ENCODE measurements at places on chromosomes 5 and 9.

DNA sequence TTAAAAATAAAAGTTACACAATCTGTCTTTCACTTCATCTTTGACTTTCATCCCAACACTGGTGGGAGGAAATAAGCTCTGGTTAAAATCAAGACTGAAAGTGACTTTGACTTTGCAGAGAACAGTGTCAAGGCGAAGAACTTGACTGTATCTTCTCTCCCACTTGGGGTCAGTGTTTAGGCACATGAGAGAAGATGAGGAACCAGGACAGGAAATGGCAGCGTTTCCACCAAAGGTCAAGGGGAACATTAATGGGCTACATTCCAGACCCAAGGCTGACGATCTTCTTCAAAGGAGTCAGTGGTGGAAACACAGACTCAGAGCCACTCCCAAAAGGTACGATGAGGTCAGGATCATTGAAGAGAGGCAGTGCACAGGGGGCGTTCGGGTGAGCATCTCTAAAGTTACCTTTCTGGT lies 409.5 kb downstream of the ARHGEF28 start:
- no peak for DNase-seq

DNA sequence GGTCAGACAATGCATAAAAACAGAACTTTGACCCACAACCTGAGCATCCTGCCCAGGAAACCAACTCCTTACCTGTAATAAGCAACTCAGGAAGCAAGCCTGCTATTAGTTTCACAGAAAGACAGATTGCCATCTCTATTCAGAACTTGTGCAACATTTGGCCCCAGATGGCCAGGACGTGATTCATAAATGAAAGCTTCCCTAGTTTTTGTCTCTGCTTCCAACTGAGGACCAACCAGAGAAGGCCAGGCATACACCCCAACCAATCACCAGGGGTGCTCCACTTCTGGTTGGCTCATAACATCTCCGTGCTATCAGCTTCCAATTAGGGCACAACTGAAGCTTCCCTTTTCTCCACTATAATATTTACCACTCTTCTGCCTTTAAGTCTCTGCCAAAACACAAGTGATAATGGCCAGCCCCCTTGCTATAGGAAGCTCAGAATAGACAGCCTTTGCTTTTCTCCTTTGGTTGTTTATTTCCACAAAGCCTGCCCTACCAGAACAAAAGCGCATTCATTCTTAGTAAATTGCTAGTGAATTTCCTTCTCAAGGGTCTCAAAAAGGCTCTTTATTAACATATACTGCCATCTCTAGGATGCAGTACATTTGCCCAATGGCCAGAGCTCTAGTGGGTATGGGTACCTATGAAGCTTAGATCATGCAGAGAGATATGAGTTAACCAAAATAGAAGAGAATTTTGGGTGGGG lies 289.7 kb upstream of the DAP start:
- no peak for DNase-seq

- DNase-seq, result no peak
Measured at GRCh38 chr9:105278751-105279150, 34.3 kb downstream of the SLC44A1 start.

DNA sequence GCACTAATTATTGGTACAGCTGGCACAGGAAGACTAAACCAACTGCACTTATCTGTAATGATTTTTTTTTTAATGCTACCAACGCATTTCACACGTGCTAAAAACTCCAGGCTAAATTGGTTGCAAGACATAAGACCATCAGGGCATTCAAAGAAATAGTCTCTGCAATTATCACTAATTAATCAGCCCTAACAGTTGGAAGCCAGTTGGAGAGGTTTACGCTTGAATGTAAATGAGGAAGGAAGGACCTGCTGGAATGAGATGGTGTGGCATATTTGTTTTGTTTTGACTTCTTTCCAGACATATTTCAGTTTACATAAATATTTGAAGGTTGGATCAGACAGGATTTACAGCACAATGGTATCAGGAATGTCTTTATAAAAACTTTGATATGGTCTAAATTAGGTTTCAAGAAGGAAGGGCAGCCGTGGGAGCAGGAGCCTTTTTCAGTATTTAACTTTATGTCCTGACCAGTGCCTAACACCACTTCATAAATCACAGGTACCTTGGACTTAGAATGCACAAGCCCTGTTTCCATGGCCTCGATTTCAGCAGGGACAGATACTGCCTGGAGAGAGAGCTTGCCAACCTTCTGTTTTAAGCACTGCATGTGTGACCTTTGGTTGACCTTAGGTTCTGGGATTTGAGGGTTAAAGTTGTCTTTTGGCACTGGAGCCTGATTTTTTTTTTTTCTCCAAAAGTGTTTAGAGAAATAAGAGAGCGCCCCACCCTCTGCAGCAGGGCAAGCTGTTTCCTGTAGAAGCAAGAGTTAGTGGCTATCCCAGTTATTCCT lies 199.8 kb upstream of the MAP3K1 start:
- DNase-seq, result no peak

GRCh38 chr5:40736103-40736875 lies 19.5 kb downstream of the TTC33 start:
- DNase-seq, result peak; percentile 51

DNA sequence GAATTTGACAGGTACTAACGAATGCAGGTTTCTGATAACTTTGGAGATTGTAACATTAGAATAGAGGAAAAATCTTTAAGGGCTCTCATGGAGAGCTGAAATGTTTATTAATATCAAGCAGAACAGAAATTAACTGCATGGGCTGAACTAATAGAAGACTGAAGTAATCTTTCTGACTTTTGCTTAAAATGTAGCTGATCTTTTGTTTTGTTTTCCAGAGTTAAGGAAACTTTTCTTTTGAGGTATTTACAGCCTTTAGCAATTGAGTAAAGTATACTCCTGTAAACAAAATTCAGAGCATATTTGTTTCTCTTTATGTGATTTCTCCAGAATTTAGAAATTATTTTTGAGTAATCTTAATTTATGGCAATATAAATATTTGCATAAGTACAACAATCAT lies 43.9 kb downstream of the SHC3 start:
- DNase-seq, result no peak

GRCh38 chr5:1540831-1541701 lies 17.3 kb upstream of the LPCAT1 start:
- no peak for DNase-seq

DNA sequence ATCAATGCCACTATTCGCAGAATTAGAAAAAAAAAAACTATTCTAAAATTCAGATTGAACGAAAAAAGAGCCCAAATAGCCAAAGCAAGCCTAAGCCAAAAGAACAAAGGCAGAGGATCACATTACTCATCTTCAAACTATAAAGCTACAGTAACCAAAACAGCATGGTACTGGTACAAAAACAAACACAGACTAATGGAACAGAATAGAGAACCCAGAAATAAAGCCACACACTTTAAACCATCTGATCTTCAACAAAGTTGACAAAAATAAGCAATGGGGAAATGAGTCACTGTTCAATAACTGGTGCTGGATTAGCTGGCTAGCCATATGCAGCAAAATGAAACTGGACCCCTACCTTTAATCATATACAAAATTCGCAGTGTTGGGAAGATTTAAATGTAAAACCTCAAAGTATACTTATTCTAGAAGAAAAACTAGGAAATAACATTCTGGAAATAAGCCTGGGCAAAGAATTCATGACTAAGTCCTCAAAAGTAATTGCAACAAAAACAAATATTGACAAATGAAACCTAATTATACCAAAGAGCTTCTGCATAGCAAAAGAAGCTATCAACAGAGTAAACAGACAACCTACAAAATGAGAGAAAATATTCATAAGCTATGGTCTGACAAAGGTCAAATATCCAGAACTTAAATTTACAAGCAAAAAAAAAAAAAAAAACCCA lies 153.7 kb downstream of the NDUFS4 start:
- DNase-seq, result no peak

- DNase-seq, result no peak
Measured at GRCh38 chr5:39005566-39006232, 68.5 kb downstream of the RICTOR start.

DNA sequence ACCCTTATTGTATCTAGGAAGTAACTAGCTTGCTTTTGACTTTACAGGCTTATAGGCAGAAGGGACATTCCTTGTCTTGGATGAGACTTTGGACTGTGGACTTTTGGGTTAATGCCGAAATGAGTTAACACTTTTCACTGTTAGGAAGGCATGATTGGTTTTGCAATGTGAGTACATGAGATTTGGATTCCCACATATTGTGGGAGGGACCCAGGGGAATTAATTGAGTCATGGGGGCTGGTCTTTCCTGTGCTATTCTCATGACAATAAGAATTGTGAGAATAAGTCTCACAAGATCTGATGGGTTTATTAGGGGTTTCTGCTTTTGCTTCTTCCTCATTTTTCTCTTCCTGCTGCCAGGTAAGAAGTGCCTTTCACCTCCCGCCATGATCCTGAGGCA lies 417.5 kb downstream of the HINT1 start:
- no peak for DNase-seq

DNA sequence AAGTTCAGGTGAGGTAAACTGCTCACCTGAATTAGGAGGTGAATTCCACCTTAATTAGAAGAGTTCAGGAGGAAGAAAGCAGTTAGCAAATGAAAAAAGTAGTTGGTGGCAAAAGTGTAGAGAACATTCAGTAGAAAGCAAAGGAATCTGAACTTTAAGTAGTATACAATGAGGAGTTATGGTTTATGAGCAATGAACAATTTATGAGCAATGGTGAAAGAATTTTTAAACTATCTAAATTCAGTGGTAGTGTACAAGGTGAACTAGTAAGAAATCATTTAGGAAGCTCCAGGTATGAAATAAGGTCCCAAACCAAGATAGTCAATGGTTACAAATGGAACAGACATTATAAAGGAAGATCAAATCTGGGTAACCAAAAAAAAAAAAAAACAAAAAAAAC lies 3.1 kb downstream of the CETN3 start:
- DNase-seq, result no peak

DNA sequence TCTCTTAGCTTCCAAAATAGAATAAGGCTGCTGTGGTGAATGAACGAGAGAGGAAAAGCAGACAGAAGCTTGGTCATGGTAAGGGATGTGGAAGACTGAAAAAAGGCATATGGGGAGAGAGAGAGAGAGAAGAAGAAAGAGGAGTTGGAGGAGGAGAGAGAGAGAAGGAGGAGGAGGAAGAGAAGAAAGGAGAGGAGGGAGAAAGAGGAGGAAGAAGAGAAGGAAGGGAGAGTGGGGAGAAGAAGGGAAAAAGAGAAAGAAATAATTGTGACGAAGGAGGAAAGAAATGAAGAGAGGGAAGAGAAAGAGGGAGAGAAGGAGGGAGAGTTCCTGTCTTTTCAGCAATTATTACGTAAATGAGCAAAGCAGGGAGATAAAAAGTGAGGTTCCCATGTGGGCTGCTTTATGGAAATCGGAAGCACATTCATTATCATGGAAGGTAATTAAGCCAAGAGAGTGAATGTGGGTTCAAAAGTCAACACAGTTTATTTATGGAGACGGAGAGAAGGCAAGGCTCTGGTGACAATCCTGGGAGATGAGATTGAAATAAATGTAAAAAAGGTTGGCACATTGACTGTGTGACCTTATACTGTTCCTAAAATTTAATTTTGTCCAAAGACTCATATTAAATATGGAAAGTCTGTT lies 611.2 kb downstream of the KIF4B start:
- DNase-seq, result no peak

GRCh38 chr5:16916262-16916878 lies 19.7 kb downstream of the MYO10 start:
- DNase-seq, result no peak

- peak; percentile 75 for DNase-seq
Measured at GRCh38 chr9:13443346-13444244, 164.1 kb upstream of the MPDZ start.

DNA sequence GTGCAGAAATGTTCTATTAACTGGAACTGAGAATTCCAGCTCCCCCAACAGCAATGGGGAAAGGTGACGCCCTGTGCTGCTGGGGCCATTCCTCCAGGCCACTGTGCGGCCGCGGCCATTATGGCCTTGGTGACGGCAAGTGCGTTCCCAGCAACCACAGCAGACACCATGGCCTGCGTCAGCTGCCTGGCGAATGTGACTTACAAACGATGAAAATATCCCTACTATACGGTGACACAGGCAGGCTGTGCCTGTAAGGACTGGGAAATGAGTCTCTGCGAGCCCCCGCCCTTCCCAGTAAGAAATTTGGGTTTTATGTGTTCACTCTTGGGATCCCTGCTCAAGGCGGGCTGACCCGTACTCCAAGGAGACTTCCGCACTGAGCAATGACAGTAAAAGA lies 20.6 kb downstream of the CLPTM1L start:
- DNase-seq, result no peak

DNA sequence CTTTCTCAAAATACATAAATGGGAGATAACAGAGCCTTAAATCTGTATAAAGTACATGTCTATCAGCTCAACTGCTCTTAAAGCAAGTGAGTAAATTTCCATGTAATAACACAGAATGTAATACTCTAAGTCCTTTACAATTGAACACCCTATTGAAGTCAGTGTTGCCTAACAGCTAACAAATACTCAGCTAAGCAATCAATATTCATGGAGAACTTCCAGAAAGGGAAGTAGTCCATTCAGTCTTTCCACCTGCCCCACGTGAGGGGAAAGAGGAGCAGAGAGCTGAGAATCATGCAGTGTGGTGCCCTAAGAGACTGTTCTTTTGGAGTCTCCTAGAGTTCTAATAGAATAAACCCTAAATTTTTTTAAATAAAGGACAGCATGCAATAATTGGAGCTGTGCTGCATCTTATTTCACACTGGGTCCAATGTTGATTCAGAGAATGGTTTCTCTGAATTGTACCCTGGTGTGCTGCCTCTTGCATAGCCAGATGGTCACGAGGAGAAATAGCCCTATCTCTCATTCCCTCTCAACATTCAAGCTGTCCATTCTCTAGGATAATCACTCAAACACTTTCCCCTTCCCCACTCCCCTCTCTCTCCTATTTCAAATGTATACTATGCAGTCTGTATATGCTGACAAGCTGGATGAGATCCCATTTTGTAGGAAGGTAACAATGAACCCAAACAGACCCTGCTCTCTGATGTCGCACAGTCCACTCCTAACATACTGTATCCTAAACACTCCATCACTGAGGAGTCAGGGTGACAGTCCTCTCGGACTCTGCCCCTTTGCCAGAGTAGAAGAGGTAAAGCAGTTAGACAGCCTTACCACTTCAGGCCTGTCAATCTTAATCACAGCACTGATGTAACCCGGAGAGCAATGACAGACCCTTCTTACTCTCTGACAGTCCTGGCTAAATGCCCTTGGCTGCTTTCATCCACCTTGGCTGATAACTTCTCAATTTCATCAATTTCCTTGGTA lies 134.8 kb downstream of the EPB41L4A start:
- DNase-seq, result no peak

DNA sequence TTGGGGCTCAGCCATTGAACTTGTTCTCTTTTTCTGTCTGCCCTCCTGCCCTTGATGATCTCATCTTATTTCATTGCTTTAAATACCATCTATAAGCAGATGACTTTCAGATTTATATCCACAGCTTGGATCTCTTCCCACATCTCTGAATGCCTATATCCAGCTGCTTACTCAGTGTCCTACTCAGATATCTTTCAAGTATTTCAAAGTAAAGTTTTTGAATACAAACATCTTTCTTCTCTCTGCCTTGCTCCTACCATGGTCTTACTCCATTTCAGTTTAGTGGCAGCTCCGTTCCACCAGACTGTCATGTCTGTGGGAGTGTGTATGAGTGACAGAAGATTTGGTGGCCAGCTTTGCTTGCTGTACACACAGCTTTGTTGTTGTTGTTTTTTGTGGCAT lies 59.7 kb downstream of the ERBIN start:
- DNase-seq, result no peak

GRCh38 chr5:142722896-142723295 lies 37.0 kb upstream of the FGF1 start:
- DNase-seq, result no peak

GRCh38 chr5:108481355-108481931 lies 99.5 kb upstream of the FBXL17 start:
- DNase-seq, result peak; percentile 39

- DNase-seq, result no peak
Measured at GRCh38 chr9:82651474-82651873, 411.5 kb downstream of the RASEF start.
